ENCODE measurements at places on chromosomes 5 and 9.

DNA sequence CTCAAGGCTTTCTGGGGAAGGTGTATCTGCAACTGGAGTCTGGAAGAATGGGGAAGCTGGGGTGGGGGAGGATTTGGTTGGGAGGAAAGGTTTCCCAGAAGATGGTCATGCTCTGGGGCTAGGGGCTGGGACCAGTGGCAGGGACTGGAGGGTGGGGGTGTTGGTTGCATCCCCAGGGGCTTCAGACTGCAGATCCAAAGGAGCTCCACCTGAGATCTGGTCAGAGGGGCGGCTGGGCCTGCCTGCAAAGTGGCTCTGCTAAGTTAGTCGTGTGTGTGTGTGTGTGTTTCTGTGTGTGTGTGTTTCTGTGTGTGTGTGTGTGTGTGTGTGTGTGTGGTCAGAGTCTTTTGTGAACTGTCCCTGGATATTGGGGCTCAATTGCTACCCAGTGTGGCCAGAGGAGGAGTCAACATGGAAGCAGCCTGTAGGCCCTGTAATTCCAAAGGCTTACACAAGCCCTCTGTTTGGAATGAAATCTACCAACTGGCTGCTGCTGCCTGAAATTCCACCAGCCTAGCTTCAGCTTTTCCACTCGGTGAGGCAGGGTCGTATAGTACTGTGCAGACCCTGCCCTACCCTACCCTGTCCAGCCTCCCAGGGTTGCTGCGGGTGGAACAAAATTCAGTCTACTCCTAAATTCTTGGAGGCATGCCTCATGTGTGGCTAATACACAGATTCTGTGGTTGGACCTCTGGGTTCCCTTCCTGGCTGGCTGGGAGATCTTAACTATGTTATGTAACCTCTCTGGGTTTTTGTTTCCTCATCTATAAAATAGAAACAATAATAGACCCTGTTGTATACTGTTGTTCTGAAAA lies 12.5 kb upstream of the SYNPO start:
- DNase-seq = no peak

DNA sequence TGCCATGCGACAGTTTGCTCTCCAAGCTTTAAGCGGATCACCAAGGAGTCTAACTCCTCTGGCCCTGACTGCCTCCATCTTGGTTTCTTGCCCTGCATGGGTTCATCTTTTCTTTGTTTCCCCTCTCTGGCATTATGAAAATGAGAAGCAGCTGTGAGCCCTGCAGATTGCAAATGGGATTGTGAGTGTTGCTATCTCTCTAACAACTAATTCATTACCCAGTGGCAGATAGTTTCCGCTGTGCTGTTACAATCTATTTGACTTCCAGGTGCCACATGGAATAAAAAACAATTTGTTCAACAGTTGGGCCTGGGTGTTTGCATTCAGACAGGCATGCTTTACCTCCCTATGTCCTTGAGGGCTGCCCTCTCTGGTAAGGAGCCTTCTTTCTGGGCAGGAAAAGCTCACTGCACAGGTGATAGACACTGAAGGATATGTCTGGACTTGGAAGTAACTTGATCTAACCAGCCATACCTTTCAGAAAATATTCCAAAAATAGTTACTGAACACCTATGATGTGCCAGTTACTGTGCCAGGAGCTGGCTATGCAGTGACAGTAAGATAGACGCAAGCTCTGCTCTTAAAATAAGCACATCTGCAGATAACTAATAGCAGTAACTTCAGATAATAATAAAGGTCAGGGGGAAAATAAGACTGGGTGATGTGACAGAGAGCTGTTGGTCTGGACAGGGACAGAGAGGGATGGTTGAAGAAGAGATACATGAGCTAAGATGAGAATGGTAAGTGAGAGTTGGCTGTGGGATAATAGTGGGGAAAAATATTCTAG lies 40.1 kb downstream of the GRIA1 start:
- DNase-seq = no peak

GRCh38 chr5:178516504-178517235 lies 73.5 kb downstream of the COL23A1 start:
- DNase-seq = no peak

DNA sequence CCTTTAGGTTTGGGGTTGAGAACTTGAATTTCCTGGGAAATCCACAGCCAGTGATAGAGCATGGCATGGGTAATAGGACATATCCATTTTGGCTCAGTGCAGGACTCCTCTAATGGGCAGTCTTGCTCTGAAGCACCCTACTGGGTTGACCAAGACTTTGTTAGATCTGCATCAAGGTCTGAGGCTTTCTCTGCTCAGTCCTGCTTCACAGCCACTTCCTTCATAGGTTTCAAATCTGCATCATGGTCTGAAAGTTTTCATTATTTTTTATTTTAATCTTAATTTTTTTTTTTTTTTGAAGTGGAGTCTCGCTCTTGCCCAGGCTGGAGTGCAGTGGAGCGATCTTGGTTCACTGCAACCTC lies 36.5 kb downstream of the KIF2A start:
- DNase-seq = no peak

DNA sequence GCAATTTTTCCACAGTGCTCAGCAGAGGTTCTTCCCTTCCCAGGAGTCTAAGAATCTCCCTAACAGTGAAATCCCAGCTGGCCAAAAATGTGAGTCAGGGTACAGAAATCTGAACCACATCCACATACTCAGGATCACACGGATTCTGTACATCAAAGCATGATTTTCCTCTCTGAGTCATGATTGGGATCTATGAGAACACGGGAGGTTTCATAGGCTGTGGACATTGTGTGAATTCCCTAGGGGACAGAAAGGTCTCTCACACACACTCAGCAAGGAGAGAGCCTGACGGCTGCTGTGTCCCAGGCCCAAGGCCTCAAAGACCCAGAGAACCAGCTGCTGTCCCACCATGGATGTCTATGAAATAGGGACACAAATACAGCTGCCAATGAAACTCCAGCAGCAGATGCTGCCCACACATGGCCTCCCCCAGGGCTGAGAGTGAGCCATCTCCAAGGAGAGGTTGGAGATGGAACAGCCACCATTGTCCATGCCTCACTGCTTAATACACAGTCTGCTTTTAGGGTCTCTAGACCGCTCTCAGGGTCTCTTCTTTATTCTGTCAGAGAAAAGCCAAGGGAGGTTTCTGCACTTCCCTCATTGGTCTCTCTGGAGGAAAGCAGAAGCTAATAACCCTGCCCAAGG lies 102.7 kb downstream of the ADAMTS12 start:
- DNase-seq = peak; percentile 27

DNA sequence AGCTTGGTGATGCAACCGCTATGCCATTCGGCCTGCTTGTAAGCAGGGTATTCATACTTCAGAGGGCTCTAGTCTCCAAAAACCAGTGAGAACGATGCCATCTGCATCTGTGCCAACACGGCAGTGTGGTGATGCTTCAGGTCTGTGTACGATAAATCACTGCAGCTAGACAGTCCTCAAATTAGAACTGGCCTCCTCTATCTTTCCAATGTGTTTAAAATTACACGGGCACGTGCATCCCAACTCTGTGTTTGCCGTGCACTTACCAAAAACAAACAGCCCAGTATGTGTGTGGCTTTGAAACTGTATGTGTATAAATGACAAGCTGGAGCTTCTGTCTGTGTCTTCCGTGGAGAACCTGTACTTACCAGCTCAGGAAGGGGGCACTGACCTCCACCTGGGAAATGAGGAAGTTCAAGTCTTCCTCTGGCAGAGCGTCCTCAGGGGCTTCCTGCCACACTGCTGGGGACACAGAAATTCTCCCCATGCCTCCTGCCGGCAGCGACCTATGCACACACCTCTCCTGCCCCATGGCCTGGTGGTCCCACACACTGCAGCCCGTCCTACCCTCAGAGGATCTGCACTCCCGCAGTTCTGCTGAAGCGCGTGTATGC lies 12.3 kb downstream of the MED10 start:
- no peak for DNase-seq

DNA sequence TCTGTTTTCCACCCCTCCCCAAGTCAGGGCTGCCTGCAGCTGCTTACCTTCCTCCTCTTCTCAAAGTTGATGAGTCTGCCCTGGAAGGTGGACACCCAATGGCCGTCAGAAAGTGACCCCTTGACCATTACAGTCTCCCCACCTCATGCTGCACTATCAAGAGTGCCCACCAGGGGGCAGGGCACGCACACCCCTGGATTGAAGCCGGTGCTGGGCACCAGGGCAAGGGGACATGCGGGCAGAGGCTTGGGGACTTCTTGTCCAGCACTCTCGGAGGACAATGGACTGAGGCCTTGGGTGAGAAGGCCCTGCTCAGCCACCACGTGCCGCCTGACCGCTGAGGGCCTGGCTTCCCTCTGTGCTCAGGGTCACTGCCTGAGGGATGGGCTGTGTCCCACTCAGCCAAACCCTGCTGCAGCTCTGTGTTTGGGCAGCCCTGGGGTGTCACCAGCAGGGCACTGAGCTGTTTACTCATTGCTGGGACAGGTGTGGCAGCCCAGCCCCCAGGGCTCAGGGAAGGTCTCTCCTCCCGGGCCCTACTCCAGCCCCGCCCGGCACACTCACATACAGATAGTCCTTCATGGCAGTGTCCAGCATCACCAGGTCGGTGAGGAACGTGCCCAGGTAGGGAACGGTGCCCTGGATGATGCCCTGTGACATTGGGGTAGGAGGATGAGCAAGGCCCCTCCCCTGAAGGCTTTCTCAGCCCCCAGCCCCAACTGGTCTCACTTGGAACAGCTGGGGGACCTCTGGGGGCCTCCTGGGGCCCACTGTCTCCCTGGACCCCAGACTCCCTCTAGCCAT lies 17.7 kb downstream of the RALGDS start:
- peak; percentile 82 for DNase-seq

DNA sequence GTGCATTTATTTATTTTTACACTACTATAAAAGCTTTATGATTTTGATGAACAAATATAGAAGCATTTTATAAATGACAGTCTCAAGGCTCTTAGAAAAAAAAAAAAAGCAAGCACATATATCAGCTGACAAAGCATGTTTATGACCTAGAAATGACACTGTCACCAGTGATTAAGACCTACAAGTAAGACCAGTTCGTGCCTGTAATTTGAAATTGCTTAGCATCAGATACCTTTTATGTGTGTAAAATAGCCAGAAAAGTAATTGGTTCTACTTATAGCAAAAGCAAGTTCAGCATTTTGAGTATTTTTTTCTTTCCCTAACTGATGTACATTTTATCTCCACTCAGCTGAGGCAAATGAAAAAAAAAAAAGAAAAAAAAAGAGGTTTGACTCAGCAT lies 808.4 kb downstream of the CDH18 start:
- DNase-seq = peak; percentile 50

GRCh38 chr5:68395302-68395701 lies 179.7 kb downstream of the PIK3R1 start:
- no peak for DNase-seq

- no peak for DNase-seq
Observed at GRCh38 chr9:132672413-132672690, 2.1 kb downstream of the GTF3C4 start.

- no peak for DNase-seq
Observed at GRCh38 chr5:162496100-162496808, 428.7 kb downstream of the GABRG2 start.

DNA sequence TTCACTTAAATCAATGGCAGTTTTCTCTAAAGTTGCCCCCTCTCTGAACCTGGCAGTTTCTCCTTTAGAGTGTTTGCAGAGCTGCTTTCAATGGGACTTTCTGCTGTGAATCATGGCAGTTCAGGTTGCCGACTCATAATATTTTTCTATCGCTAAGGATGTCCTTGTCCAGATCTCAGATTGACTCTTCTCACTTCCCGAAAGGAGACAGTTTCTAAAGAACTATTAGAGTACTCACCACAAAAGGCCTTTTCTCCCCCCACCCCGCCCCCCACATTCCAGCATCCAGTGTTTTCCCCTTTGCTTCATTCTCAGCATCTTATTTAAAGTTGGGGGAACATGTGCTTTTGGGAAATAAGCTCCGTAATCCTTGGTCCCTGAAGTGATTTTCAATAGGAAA lies 443.5 kb upstream of the KLF4 start:
- peak; percentile 8 for DNase-seq

GRCh38 chr9:121776739-121777637 lies 125.6 kb downstream of the DAB2IP start:
- DNase-seq = no peak

DNA sequence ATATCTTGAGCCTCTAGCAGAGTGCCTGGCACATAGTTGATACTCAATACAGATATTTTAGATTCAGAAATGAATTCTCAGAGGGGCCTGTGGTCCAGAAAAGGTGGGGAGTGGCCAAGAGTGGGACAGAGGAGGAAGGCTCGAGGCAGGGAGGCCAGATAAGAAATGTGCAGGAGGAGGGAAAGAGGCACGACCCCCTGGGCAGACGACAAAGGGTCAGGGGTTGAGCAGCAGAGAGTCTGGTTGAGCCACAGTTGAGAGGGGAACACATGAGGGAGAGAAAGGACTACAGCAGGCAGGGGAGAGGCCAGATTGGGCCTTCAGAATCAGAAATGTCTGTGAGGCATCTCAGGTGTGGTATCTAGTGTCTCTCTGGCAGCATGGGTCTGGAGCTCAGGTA lies 89.1 kb downstream of the PSD2 start:
- DNase-seq = no peak

DNA sequence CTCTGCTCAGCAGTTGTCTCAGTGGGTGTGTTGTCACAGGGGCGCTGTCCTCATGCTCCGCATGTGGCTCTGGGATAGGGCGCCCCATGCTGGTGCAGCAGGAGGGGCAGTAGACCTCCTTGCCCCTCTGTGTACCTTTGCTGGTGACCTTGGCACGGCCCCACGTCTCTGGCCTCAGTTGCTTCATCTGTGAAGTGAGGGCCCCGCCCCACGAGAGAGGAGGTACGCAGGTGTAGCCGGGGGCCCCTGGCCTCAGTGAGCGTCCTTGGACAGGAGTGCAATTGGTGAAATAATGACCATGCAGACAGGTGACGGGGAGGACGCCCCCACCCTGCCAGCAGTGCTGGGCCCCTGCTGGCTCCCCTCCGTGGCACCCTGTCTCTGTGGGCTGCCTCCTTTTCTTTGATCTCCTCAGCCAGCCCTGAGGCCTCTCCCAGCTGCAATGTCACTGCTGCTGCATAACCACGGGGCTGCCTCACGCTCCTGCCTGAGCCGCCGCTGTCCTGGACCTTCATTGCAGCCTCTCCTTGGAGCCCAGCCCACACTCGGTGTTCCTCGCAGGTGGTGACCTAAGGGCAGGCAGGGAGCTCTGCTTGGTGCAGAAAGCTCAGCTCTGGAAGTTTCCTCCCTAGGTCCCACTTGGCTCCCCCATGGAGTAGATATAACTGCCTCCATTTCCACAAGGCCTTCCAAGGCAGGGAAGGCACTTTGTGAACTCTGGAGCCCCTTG lies 57.3 kb downstream of the PHF2 start:
- no peak for DNase-seq

DNA sequence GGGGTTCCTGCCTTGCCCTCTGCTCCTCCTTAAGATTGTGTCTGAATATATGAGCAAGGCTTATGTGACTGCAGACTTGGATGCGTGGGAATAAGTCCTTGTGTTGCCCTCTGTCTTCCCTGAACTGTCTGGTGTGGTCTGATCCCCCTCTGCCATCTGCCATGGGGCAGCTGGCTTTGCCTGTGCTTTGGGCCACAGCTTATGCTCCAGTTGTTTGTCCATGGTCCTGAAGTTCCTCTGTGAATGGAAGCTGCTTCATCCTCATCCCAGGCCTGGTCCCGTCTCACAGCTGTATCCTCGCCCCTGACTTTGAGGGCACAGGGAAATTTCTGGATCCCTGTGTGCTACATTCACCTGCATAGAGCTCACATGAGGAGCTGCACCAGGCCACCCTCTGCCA lies 14.7 kb downstream of the IL31RA start:
- DNase-seq = no peak
